ENCODE measurements at places on chromosomes 1 and 21.

DNA sequence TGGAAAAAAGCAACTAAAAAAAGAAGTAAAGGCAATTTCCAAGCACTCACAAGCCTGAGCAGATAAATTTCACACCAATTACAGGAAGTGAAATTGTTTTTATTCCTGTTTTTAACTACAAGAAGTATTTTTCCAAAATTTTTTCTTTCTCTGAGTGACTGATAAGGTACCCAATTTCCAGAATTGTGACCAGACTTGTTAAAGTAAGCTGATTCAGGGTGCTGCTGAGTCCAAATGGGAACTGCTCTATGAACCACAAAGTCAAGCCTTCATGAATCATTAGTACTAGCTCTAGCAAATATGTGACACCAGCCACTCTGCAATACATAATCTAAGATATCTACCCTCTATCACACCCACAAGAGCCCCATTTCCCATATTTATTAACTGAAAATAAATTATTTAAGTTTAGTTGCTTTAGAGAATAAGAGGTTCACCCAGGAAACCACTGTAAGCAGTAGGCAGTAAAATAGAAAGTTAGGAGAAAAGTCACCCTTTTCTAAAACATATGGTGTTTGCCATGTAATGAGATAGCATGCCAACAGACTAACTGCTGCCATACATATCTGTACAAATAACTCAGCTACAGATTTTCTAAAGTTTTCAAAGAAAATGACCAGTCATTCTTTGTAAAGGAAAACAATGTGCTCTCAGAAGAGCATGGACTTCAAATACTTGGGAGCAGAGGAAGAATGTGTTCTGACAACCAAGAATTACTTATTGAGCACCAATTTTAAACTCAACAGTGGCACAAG, 43.1 kb upstream of the TNFSF18 start:
- DNase-seq = no peak

DNA sequence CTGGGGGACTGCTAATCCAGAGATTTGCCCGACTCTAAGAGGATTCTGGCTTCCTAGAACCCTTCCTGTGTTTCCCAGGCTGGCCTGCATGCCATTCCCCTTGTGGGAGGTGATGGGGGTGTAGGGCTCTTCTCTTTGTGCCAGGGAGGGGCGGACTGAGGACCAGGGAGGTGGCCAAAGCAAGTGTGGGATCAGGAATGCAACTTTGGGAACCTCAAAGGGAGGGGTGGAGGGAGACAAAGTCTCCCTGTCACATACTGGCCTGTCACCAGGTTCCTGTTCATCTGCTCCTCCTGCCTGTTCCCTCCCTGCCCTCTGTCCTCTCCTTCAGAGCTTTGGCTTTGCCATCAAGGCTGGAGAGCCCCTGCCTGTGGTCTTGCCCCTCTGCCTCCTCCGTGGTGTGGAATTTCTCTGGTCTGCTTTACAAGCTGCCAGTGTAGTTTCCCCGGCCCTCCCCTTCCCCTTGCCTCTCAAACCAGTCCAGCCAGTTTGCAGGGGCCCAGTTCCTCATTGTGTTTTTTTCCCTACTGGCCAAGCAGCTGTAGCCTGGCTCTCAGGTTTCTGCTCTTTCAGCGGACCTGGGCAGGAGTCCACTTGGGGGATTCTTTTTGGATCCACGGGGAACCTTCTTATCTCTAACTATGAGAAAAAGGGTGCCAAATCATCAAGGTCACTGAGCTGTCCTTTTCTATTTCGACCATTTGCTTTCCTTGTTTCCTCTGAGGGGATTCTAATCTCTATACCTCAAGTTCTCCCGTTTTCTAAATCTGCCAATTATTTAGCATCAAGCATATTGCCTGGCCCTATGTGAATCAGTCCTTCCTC, 1.8 kb downstream of the CGN start:
- no peak for DNase-seq

DNA sequence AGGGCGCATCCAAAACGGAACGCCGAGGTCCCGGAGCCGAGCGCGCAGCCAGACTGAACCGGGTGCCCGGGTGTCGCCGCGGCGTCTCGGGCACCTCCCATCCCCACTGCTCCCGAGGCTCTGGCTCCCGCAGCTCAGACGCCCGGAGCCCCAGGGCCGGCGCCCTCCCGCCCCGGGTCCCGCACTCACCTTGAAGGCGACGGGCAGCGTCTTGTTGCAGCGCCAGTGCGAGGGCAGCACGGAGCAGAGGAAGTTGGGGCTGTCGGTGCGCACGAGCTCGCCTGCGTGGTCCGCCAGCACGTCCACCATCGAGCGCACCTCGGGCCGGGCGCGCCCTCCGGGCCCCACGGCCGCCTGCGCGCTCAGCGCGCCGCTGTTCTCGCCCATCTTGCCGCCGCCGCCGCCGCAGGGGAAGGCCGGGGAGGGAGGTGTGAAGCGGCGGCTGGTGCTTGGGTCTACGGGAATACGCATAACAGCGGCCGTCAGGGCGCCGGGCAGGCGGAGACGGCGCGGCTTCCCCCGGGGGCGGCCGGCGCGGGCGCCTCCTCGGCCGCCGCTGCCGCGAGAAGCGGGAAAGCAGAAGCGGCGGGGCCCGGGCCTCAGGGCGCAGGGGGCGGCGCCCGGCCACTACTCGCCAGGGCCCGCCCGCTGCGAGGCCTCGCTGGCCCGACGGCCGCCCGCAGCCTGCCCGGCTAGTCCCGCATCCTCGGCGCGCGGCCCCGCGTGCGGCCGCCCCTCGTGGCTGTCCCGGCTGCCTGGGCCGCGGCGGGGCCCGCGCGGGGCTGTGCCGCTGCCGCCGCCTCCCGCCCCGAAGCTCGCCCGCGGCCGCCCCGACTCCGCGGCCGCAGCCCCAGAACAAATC, 447 bp downstream of the RUNX3 start:
- DNase-seq = peak; percentile 60

GRCh38 chr1:55352080-55352810, 137.1 kb upstream of the USP24 start:
- no peak for DNase-seq

DNA sequence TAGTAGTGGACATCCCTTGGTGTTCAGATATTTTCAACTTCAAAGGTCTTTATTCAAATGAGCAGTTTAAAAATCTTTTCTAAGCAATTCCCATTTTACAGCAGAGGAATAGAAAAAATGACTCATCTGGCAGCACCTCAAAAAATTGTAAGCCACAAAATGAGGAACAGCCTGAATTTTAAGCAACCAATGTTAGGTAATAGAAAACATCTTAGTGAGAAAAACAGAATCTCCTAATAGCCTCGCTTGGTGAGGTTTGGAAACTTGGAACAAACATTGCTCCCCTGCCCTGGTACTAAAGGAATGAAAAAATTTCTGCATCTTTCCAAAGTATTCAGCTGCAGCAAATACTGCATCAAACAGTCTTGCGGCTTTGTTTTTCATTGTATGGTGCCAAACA, 264.4 kb downstream of the NTNG1 start:
- DNase-seq = no peak

DNA sequence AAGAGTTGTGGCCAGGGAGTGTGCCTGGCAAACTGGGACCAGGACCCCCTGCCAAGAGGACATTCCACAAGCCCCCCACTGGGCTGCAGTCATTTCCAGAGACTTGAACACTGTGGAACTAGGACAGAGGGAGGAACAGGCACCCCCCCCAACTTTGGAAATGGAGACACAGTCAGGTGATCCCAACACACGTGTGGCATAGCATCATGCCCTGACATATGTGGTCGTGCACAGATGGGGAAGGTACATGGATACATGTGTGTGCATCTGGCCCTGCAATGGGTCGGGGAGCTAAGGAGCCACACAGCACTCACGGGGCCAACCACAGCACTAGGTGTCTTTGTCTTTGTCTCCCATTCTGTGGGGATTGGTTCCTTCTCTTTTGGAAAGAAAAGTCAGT, 6.6 kb upstream of the TFF3 start:
- no peak for DNase-seq

GRCh38 chr21:35909456-35910223, 150.7 kb downstream of the SETD4 start:
- DNase-seq = no peak

GRCh38 chr1:201169971-201170532, 15.8 kb upstream of the TMEM9 start:
- DNase-seq = no peak

DNA sequence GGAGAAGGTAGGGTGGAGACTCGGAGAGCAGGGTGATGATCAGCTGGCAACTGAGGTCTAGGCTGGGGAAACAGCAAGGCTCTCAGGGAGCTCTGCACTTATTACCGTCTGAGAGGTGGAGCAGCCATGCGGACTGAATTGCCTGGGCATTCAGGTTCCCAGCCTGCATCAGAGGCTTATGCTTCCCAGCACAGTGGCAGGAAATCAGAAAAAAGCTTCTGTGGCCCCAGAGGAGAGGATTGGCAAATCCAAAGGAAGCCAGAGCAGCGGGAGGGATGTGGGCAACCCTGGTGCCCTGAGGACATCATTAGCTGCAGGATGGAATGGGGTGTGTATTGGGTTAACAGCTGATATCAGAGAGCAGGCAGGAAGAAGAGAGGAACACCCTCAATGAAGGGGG, 374.1 kb upstream of the POU3F1 start:
- no peak for DNase-seq

DNA sequence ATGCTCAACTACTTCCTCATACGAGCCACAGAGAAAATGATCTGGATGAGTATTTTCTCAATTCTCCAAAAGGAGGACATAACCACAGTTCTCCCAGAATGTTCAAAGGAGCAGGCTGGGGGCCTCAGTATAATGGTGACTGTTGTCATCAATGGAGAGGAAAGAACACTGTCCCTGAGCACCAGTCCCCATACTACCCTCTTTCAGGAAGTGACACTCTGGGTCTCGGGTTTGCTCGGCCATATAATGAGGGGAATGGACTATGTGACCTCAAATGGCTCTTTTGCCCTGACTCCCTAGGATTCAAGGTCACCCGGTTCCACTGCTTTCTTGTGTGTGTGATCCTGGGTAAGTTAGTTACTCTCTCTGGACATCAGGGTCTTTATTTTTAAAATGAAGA, 22.8 kb downstream of the SLC9A1 start:
- no peak for DNase-seq

GRCh38 chr1:186659890-186660341, 20.3 kb downstream of the PTGS2 start:
- no peak for DNase-seq

DNA sequence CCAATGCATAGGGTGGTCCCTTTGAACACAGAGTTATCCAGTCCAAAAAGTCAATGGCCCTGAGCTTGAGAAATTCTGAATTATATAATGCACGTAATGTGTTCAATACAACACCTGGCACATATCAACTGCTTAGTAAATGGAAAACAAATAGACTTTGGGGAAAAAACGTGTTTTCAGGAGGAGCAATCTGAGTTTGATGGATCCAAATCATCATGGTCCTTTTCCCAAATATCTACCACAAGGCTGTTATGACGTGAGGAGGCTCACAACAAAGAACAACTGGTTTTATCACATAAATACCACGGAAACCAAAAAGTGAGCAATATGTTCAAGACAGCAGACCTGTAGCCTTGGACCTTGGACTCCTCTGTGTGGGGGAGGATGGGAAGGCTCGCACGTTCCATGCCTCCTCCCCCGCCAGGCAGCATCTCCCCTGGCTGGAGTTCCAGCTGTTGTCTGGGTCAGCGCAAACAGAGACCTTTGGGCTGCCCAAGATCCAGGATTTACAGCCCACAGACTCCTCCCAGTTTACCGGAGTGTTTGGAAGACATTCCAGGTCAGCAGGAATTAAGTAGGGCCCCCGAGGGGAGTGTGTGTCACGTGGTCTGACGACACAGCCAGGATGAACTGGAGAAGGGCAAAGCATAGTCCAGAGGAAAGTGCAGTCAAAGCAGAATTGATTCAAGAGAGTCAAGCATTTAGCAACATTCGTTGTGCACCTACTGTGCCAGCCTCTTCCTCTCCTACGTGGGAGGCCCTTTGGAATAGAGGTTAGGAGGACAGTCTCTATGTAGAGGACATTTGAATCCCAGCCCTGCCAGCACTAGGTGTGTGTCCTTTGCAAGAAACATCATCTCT, 32.2 kb upstream of the MED18 start:
- DNase-seq = no peak

DNA sequence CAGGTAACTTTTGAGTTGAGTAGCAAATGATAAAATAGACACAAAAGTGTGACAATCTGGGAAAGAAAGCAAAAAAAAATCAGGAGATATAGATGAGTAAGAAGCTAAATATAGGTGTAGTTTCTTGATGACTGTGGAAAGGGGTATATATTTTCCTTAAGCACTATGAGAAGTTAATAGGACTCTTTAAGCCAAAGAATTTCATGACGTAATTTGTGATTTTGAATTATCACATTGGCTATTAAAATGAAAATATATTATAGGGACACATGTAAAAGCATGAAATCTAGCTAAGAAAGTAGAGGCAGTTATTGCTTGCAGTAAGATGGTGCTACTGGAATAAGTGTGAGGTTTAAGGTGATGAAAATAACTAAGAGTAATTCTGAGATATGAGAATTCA, 759.1 kb downstream of the KCNT2 start:
- DNase-seq = no peak

- DNase-seq = no peak
These were observed 5.0 kb upstream of the ADAMTS1 start for GRCh38 chr21:26850116-26850643.

GRCh38 chr1:29523136-29523535, 286.8 kb downstream of the PTPRU start:
- DNase-seq = no peak

DNA sequence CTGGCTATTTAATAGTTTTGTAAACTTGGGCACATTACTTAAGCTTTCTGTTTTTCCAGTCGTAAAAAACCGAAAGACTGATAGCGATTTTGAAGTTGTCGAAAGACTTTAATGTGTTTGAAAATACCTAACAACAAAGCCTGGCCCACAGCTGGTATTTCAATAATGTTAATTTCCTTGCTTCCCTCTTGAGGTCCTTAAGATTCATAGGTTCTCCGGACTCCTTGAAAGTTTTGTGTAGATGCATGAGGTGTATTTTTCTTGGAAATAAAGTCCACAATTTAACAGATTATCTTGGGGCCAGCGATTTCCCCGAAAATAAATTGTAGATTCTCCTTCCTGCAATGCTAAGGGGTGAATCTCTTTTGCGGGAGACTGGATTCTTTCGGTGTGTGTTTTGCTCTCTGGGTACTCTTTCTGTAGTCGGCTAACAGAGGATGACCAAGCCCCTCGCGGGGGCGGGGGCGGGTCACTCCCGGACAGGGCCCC, 735 bp upstream of the YTHDF2 start:
- DNase-seq = no peak

- no peak for DNase-seq
These were observed 13.7 kb downstream of the BLACAT1 start for GRCh38 chr1:205442051-205442725.

- DNase-seq = no peak
These were observed 23.3 kb downstream of the EPHA10 start for GRCh38 chr1:37741662-37742061.

- peak; percentile 28 for DNase-seq
These were observed 85.6 kb downstream of the FAM78B start for GRCh38 chr1:166080967-166081870.

- DNase-seq = no peak
These were observed 308.0 kb downstream of the MATN1 start for GRCh38 chr1:30415171-30415940.

DNA sequence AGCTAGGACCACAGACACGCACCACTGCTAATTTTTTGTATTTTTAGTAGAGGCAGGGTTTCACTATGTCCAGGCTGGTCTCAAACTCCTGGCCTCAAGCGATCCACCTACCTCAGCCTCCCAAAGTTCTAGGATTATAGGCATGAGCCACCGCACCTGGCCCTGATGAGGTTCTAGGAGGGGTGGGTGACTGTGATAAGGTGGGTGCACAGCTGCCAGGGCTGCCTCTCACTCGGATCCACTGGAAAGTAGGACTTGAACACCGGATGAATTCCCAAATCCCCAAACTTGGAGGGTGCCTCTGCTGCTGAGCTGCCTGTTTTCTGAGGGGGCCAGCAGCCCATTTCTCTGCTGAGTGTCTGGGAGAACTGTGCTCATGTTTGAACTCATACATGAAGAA, 68.2 kb upstream of the PARP1 start:
- DNase-seq = no peak
